ENCODE measurements at places on chromosomes 16 and 17.

GRCh38 chr16:17129971-17130370, 340.8 kb downstream of the XYLT1 start:
- DNase-seq, result no peak

DNA sequence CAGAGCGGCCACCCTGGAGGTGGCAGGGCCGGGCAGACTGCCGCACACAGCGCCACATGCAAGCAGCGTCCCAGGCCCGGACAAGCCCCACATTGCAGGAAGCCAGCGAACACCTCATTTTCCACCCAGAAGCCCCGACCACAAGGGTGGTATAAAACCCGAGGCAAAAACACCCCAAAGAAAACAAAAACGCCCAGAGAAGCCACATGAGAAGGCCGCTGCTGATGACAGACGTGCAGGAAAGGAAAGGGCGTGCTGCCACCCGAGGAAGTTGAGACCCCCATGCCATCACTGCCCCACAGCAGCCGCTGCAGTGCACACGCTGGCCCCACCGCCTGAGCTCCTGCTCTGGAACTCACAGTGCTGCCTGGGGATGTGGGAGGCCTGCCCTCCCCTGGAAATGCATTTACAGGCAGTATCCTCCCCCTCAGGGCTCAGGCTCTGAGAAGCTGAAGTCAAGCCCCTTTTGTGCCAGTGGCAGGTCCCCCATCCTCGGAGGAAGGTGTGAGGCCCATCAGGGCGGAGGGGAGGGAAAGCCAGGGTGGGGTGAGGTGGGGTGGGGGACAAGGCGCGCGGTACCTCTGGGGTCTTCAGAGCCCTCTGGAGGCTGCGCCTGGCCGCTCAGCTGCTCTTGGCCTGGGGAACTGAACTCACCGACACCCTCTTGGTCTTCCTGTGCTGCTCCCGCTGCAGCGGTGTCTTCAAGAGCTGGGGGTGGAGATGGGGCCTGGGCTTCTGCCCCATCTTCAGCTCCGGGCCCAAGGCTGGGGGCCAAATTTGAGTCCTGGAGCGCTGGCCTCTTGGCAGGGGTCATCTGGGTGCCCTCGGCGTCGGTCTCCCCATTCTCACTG, 62.0 kb downstream of the IL21R start:
- DNase-seq, result no peak

DNA sequence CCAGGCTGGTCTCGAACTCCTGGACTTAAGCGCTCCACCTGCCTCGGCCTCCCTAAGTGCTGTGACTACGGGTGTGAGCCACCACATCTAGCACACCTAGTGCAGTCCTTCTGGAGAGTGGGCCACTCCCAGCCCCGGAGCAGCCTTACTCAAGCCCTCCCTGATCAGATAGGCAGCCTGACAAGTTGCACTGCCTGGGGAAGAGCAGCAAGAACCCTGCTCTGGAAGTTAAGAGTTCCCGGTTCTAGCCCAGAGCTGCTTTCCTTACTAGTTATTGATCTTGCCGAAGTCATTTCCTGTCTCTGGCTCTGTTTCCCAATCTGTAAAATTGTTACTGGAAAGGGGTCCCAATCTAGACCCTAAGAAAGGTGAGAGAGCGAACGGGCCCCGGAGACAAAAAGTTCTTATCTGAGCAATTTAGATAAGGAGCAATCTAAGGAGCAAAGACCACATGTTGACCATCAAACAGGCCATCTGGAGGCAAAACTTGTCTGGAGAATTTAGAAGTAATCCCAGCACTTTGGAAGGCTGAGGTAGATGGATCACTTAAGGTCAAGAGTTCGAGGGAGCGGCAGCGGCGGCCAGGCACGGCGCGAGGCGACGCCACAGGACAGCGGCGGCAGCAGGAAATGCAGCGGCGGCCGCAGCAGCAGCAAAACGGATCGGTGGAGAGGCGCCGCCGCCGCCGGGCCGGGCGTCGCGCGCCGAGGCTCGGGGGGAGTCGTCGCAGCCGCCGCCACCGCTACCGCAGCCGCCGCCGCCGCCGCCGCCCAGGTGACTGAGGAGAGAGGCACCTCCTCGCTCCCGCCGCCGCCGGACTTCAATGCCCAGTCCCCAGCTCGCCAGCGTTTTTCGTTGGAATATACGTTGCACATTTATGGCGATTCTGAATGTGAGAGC, 4.3 kb upstream of the NAGLU start:
- peak; percentile 62 for DNase-seq

DNA sequence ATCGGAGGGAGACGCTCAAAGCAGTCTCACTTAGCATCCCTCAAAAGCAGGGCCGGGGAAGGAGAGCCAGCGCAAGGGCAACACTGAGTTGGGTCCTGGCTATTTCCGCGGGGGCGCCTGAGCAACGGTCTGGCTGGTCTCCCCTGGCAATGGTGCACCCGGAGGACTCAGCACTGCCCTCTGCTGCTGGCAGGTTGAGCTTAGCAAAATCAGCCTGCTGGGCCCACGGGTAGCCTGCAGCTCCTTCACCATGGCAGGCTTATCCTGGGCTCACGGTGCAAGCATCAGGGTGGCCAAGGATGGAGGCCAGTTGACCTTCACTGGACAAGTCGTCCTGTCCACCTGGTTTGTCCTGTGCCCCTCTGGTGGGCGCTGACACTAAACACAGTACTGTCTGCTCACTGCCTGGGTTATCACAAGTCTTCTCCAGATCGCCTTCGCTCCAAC, 14.4 kb upstream of the ALDH3A1 start:
- DNase-seq, result peak; percentile 29

DNA sequence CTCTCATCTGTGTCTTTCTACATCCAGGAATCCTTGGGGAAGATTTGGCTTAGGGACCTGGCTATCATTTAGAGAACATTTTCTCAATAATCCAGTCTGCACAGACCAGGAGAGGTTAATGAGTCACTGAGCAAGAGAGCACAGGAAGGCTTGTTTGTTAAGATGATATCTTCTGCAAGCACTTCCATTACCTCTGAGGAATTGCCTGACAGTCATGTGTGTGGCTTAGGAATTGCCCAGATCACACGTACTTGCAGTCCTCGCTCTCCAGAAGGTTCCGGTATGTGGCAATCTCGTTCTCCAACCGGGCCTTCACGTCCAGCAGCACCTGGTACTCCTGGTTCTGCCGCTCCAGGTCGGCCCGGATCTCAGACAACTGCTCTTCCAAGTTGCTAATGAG, 3.3 kb downstream of the KRT37 start:
- no peak for DNase-seq

DNA sequence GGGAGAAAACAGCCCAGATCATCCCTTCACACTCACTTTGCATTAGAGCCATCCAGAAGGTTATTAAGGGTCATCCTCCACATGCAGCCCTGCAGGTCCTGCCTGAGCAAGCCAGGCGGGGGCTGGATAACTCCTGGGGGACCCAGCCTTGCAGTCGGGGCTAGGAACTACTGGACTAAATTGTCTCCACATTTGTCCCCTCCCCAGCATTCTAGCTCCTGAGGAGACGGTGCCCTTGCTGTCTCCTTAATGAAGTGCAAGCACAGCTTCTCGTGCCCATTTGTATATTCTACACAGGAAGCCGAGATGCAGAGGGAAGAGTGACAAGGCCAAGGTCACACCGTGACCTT, 185.2 kb downstream of the C16orf95 start:
- no peak for DNase-seq

DNA sequence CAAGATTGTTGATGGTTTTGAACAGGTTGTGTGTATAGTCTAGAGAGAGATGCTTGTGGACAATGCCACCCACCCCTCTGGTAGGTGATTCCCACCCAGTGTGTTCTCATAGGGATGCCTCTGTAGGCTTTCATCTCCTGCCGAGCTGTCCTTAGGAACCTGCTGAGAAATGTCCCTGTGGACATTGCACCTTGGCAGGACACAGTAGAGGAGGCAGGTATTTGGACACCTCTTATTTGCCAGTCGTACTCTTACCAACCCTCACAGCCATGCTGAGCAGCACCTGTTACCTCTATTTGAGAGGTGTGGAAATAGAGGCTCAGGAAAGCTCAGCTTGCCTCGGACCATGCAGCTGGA, 33.2 kb downstream of the EPN2 start:
- DNase-seq, result no peak

GRCh38 chr17:1077986-1078711, 81.2 kb downstream of the TIMM22 start:
- DNase-seq, result no peak

DNA sequence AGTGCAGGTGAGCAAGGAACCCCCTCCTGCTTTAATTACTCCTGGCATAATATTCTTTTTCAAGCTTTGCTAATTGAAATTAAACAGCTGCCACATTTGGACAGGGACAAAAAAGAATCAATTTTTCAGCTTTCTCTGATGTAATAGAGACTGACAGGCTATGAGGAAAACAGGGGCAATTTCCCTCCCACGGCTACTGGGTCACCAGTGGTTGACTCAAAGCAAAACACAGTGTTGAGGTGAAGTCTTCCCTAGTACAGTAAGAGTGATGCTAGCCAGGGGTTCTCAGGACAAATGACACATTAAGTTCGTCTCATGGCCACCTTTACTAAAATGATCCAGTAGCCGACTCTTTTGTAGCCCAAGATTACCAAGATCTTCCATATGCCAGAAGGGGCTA, 38.6 kb upstream of the PMFBP1 start:
- no peak for DNase-seq

- DNase-seq, result no peak
These were observed 135.9 kb downstream of the KATNIP start for GRCh38 chr16:27685807-27686206.
